ENCODE measurements at places on chromosomes 13 and 19. TPM values are rescaled to one million over a fixed set of nuclear protein-coding genes. Genes with fewer than 3 reads are reported as not detected.

The AMER2 gene
- total RNA-seq = not detected

DNA sequence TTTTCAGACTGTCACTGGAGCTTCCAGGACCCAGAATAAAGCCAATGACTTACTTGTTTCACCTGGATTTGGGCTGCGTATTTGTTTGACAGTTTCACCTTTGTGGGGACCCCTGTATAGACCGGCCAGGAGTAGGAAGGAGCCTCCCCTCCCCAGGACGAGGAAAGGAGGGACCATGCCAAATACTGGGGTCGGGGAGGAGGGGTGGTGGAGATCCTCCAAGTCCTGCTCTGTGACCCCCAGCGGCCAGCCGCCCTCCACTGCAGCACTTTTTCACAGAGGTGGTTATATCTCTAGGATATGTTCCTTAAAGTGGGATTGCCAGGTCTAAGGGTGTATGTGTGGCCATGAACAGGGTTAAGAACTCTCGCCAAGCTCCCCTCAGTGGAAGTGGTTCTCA, 25.7 kb upstream of the ZNF492 start:
- DNase-seq = no peak

GRCh38 chr19:5141850-5142724, 173.2 kb downstream of the KDM4B start:
- no peak for DNase-seq

- DNase-seq = no peak
These were observed 117.8 kb downstream of the NALCN start for GRCh38 chr13:101298517-101298916.

- DNase-seq = no peak
These were observed 79.6 kb downstream of the GGACT start for GRCh38 chr13:100508996-100509395.
